Stimulated activated CD4-positive, alpha-beta T cell treated with anti-CD3 and anti-CD28 coated beads, Interleukin-15, amount 100 ng/mL, for 1 hour (primary cell): ENCODE measurements at places on chromosomes 7 and 10.

GRCh38 chr7:138755842-138756590 lies 41.8 kb upstream of the TMEM213 start:
- no peak for DNase-seq

- no peak for DNase-seq
Measured at GRCh38 chr7:30310674-30311362, 26.4 kb downstream of the ZNRF2 start.

GRCh38 chr7:12389089-12389700 lies 14.5 kb downstream of the VWDE start:
- no peak for DNase-seq

GRCh38 chr7:103538964-103539709 lies 93.1 kb upstream of the SLC26A5 start:
- DNase-seq: no peak

DNA sequence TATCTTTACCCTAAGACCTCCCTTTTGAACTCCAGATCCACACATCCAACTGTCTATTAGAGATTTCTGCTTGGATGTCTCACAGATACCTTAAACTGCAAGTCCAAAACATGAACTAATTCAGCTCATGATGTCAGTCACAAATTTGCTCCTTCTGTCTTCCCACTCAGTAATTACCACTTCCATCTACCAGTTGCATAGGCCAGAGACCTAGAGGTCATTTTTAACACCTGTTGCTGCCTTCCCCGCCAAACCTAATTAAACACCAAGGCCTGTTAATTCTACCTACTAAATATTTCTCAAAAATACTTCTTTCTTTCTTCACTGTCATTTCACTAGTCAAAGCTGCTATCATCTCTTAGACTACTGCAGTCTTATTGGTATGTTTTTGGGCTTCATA lies 8.2 kb downstream of the SLK start:
- no peak for DNase-seq

GRCh38 chr7:130160455-130160854 lies 44.8 kb downstream of the TMEM209 start:
- no peak for DNase-seq

DNA sequence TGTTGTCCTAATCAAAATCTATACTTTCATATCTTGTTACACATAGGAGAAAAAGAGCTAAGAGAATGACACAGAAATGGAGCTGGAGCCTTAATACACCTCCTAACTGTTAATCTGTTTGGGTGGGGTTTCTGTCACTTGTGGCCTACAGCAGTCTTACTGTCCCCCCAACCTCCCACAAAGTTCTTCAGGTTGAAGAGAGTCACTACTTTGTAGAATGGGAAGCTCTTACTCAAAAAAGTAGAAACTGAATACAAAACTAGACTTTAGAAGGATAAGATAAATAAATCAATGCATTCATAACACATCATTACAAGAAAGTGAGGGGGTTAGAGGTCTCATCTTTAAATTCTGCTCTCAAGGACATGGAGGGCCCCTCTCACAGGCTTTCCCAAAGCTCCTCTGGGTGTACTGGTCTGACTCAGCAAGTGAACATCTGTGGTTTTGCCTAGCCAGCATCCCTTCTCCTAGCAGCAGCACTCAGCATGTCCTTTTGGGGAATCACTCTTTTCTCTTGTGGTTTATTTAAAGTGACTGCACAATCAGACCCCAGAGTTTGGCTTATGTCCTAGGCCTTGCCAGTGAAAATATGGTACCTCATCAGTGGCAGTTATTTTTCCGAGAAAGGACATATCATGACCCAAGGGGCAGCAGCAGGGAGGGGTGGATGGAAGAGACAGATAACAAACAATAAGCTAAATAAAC lies 2.0 kb upstream of the BLVRA start:
- DNase-seq: no peak

DNA sequence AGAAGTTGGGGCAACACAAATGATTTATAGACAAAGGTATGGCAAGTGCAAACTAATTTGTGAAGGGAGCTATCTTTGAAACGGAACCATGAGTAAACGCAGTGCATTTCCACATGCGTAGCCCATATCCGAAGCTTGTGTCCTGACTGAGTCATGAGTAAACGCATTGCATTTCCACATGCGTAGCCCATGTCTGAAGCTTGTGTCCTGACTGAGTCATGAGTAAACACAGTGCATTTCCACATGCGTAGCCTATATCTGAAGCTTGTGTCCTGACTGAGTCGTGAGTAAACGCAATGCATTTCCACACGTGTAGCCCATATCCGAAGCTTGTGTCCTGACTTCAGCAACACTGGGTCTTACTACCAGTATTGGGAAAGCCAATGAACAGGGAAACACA lies 95.0 kb downstream of the CELF2 start:
- no peak for DNase-seq

DNA sequence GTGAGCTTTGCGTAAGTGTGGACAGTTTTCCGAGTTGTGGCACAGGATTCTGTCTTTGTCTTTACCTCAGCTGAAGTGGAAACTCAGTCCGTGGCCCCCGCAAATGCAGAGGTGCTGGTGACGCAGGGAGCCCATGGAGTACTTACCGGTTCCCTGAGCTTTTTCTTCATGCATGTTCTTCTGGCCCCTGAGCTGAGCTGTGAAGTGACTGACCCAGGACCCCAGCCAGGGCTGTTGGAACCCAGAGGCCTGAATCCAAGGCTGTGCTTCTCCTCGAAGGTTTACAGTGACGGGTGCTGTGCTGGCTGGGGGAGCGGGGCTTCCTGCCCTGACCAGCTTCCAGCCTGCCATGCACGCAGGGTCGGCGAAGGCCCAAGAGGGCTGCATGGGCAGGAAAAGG lies 223.5 kb downstream of the GLRX3 start:
- DNase-seq: no peak

DNA sequence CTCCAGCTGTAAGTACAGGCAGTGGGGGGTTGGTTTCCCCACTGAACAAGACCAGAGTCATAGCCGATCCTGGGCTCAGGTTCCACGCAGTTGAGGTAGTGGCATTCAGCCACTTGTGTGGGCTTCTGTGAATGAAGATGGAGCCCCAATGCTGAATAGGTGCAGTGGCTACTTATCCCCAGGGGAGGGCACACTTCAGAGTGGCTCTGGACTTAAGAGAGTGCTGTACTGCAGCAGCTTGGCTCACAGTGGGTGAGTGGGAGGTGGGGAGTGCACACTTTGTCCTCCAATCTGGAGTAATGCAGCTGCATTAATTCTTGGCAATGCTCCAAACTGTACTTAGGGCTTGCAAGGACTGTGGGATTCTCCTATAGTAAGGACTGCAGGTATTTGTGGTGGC lies 81.9 kb downstream of the BUB3 start:
- DNase-seq: no peak

- no peak for DNase-seq
Measured at GRCh38 chr7:45033931-45034290, 33.9 kb downstream of the CCM2 start.

GRCh38 chr7:107230334-107230733 lies 61.5 kb downstream of the HBP1 start:
- no peak for DNase-seq

GRCh38 chr7:35482231-35482630 lies 212.7 kb downstream of the HERPUD2 start:
- no peak for DNase-seq

DNA sequence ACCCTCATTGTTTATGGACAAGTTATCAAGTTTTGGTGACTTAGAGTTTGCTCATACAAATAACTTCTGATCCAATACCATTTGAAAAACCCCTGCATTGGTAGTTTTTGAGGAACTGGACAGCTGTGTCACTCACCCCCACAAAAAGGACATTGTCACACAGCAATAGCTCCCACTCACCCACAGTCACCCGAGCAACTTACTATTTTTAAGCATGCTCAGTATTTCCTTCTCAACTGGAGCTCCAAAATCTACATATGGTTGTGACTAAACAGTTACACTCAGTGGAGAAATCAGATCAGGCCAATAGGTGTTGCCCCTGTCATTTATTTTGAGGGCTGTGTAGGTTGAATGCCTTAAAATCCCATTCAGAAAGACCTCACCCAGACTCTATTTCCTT lies 165.2 kb upstream of the AUTS2 start:
- no peak for DNase-seq

- no peak for DNase-seq
Measured at GRCh38 chr7:3446786-3447185, 145.7 kb downstream of the SDK1 start.

DNA sequence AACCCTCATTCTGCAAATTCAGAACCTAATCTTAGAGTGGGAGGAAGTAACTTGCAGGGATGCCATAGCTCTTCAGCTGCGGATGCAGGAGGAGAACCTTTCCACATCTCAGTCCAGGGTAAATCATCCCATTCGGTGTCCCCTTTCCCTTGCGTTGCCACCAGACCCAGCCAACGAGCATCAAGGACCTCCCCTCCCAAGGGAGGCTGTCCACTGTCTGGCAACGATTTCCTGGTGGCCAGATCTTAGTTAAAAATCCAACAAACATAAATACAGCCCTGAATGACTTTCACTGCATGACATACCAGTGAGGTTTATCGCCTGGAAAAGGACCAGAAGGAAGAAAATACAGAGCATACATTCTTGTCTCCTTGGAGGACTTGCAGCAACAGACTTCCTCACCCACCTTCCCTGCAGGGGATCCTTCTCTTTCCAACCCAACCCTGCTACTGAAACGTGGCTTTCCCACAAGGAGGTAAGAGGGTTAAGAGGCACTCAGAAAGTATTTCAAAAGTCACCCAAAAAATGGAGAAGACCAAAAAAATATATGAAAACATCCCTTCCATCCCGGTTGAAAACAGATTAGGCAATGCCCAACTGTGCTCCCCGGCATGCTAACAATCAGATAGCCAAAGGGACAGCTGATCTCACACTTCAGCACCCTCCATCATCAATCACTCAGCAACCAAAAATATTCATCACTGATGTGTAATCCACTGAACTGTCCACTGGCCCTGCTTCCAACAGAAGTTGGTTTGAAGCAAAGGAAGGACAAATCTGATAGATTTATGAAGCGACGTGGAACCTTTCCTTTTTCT lies 206.6 kb downstream of the TNS3 start:
- no peak for DNase-seq

DNA sequence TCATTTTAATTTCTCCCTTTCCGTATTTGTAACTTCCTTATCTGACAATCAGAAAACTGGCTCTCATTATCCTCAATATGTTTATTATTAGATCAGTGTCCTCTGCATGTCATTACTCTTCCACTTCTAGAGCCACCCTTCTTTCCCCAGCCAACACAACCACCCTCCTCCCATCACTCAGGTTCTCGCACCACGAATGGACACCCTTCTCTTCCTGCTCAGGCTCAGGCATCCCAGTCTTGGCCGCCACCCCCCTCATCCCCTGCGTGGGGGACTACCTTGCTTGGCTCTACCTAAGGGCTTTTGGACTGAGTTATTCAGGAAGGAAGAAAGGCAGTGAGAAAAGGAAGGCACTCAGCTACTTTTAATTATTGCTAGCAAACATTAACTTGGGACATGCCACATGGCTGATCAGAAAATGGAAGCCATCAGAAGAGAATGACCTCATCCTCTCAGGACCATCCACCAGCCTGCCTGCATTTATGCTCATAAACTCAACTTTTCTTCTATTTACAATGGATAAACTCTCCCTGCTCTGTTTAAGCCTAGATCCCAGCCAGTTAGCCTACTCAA lies 199.9 kb upstream of the PLXNA4 start:
- no peak for DNase-seq

- DNase-seq: no peak
Measured at GRCh38 chr10:58269782-58270290, 874 bp downstream of the CISD1 start.

DNA sequence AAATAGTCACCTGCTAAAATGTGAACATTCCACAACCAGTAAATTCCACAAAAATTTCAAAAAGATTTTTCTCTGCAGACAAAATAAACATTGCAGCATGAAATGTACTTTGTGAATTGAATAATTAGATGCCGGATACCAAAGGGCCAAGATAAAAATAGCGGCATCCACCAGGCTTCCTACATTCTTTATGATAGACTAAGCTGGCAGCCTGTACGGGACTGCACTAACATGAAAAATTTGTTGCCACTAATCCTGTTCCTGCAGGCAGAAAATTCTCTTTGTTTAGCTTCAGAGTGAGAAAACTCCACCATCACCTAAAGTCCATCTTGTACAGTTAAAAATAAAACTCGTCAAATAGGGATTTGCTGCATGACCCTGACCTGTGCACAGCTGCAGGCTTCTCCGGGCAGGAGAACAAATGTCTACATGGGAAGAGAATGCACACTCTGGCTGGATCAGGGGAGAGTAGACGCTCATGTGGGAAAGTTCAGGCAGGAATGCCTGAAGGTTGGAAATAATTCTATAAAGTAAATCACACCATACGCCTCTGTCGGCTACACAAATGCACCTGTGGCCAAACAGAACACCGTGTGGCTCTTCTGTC lies 15.6 kb upstream of the ADO start:
- DNase-seq: no peak

- no peak for DNase-seq
Measured at GRCh38 chr7:70047891-70048448, 449.7 kb downstream of the AUTS2 start.

DNA sequence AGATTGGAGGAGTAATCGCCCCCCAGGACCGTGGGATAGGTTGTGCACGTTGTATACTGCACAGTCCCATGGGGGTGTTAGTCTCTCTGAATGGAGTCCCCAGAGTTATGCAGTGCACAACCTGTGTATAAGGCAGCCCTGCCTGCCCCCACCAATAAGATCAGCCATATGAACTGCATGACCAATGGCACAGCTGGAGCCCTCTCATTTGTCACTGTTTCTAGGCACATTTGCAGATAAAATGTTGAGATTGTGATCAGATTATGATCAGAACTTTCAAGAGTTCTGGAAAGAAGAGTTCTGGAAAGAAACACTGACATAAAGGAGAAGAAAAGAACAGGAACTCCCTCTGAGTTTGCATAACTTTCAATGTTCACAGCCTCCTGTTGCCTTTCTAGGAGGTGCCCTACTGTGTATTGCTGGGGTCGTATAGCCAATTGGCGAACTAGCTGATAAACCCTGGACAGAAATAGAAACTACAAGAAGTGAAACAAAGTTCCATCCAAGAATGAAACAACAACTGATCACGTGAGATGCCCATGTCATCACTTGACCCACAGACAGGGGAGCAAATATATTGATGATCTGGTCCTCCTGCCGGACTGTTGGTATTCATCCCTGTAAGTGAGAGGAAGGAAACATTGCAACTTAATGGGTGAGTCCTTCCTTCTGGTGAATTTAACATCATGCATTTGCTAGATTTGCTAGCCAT lies 49.6 kb upstream of the TOMM7 start:
- no peak for DNase-seq

GRCh38 chr10:34231441-34232180 lies 583.5 kb downstream of the PARD3 start:
- DNase-seq: no peak

DNA sequence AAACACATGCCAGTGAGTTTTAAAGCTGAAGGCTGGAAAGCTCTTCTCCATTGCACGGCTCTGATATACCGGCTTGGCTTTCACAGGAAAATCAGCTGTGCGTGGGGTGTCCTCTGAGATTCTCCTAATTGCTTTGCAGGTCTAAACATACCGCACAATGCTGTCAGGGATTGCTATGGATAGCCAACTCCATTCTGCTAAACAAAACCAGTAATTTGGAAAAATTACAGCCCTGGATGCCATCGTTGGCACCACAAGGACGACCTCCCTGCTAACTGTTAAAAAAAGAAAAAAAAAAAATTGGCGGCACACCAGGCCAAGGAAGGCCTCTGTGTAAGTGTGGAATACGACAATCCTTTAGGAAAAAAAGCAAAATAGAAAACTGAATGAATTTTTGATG lies 118.6 kb upstream of the ADARB2 start:
- DNase-seq: no peak
